ENCODE measurements at places on chromosomes 5 and 9.

GRCh38 chr5:165525271-165525670 is 2019.9 kb downstream of the MAT2B start:
- DNase-seq: no peak

GRCh38 chr5:68456756-68457217 is 241.2 kb downstream of the PIK3R1 start:
- no peak for DNase-seq

DNA sequence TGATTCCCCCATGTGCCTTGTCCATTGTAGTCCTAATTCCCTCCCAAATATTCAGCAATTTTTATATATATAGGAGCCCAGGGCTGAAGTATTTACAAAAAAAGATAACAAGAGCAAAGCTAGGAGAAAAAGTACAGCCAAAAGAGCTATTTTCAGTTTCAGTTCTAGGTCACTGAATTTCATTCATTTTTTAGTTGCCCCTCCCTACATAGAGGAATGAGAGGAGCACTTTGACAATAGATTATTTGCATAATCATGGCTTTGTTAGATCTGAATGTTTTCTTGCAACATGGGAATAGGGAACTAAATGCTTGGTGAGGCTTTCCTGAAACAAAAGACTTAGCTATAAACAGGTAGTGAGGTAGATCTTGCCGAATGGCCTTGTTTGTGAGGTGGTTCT is 15.3 kb upstream of the F2RL2 start:
- no peak for DNase-seq

DNA sequence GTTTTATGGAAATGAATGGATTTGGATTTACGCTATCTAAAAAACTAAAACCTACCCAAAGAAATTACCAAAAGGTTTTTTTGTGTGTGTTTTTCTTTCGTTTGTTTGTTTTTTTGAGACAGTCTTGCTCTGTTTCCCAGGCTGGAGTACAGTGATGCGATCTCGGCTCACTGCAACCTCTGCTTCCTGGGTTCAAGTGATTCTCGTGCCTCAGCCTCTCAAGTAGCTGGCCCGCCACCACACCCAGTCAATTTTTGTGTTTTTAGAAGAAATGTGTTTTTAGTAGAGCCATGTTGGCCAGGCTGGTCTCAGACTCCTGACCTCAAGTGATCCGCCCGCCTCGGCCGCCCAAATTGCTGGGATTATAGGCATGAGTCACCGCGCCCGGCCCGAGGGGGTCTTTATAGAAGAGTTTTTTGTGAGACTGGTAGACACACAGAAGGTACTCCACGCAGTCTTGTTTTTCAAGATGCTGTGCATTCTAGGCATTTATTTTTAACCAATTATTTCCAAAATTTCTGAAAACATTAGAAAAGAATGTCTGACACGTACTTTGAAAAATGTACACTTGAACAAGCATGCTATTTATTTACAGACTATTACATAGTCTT is 75.7 kb downstream of the NR6A1 start:
- DNase-seq: no peak

- no peak for DNase-seq
Observed at GRCh38 chr9:26308328-26308727, 584.3 kb downstream of the CAAP1 start.

GRCh38 chr5:1292846-1293415 is 1.9 kb downstream of the TERT start:
- no peak for DNase-seq

GRCh38 chr5:130034566-130035210 is 130.4 kb downstream of the CHSY3 start:
- no peak for DNase-seq

DNA sequence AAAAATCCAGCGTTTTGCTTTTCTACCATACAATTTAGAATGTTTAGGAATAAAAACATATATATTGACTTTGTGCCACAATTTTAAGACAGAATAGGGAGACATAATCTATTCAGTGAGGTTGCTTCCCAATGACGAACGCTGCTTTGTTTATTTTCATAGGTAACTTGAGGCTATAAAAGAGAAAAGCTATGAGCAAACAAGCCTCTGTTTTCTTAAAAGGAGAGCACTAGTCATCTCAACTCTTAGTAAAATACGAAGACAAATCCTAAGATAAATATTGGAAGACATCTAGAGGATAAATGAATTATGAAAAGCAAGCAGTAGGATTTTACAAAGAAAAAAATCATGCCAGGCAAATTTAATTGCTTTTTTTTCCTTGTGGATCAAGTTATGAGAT is 363.6 kb downstream of the ANXA1 start:
- DNase-seq: no peak

DNA sequence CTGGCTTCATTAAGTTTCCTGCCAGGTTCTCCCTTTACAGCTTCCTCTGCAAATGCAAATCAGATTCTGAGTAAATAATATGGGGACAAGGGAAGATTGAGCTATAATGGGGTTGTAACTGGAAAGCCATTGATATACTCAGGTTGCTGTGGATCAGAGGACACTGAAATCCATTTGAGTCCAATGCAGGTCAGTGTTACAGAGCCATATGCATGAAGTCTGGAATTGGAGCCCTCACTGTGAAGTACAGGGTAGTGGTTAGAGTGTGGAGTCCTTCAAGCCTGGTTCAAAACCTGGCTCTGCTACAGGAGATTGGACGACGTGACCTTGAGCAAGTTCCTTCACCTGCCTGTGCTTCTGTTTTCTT is 48.7 kb downstream of the TIMD4 start:
- no peak for DNase-seq

DNA sequence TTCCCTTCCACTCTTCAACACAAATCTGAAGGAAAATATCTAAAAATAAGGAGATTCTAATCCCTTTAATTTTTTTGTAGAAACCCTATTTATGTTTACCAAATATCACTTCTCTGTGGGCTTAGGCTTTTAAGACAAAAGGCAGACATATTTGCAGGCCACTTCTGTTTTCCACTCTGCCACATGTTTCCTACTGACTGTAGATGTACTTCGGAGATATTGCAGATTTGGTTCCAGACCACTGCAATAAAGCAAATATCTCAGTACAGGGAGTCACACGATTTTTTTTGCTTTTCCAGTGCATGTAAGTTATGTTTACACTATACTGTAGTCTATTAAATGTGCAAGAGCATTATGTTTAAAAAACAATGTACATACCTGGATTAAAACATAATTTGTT is 219.0 kb downstream of the SREK1 start:
- DNase-seq: no peak

DNA sequence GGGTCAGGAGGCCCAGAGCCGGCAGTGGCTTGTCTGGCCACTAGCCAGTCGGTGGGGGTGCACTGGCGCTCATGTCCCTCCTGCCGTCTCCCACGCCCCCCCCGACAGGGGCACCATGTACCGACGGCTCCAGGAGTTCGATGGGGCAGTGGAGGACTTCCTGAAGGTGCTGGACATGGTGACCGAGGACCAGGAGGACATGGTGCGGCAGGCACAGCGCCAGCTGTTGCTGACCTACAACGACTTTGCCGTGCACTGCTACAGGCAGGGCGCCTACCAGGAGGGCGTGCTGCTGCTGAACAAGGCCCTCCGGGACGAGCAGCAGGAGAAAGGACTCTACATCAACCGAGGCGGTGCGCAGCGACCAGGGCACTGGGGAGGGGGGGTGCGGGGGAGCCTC is 8.1 kb downstream of the TTC16 start:
- DNase-seq: no peak

DNA sequence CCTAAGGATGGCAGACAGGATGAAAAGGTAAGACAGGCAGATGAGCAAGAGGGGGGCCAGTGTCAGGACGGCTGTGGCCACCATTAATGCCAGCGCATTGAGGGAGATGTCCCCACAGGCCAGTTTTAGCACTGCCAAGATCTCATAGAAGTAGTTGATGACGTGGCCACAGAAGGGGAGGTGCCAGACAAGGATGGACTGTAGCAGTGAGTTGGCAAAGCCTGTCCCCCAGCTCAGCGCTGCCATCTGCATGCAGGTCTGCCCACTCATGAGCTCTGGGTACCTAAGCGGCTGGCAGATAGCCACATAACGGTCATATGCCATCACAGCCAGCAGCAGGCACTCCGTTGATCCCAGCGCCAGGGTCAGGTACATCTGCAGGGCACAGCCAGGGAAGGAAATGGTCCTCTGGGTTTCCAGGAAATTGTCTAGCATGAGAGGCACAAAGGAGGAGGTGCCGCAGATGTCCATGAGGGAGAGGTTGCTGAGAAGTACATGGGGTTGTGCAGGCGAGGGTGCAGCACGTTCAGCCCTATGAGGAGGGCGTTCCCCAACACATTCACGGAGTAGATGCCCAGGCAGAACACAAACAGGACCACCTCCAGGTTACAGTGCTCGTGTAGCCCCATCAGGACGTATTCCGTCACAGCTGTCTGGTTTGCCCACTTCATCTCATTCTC is 10.8 kb downstream of the OR13J1 start:
- DNase-seq: no peak

DNA sequence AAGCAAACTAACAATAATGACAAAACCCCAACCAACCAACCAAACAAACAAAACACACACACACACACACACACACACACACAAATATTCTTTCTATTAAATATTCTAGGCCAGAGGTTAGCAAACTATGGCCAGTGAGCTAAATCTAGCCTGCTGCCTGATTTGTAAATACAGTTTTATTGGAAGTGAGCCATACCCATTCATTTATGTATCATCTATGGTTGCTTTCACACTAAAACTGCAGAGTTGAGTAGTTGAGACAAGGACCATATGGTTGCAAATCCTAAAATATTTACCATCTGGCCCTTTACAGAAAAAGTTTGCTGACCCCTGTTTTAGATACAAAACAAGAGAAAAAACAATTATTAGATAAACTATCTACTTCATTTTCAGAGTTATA is 620.5 kb upstream of the SEMA6A start:
- DNase-seq: no peak

- peak; percentile 72 for DNase-seq
Observed at GRCh38 chr5:135560858-135561257, 17.9 kb downstream of the CXCL14 start.

DNA sequence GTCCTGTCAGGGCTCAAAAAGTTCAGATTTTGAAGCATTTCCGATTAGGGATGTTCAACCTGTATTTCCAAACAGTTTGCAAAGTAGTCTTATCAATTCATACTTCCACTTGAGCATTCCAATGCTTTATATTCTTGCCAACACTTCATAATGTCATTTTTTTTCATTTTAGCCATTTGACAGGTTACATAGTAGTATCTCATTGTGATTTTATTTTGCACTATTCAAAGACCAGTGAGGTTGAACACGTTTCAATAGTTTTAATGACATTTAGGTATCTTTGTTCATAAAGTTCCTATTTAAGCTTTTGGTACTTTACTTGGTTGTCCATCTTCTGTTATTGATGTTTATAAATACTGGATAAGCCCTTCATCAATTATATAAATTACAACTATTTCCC is 71.4 kb downstream of the CEP120 start:
- DNase-seq: no peak

DNA sequence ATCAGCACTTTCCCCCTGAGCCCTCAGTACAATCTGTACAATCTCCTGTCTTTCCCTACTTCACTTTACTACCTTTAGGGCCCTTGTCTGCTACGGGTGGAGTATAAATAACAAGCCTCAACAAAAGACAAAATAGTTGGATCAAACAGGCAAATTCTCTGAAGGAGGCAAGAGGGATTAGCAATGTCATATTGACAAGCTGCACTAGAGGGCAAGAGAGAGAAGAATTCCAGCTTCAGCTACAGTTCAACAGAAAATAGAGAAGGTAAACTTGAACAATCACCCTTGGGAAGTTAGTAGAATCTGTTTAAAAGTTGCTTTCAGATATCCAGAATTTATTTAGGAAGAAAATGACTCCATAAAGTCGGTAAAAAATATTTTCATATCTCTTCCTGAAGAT is 68.4 kb upstream of the IZUMO3 start:
- DNase-seq: no peak

DNA sequence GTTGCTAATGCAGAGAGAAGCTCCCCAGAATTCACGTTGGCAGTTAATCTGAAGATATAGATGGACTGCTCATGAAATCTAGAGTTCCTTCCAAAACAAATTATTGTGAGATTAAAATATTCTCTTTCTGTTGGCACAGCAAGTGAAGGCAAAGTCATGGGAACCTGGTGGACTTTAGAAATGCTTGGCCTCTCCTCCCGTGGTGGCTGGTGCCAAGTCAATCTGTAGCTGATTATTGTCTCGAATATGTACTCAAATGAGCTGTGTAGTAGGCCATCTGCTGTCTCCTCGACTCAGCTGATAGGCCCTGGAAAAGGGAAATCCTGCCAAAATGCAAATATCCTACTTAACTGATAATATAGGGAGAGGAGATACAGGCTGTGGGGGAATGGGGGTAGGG is 69.3 kb downstream of the DAPK1 start:
- no peak for DNase-seq

DNA sequence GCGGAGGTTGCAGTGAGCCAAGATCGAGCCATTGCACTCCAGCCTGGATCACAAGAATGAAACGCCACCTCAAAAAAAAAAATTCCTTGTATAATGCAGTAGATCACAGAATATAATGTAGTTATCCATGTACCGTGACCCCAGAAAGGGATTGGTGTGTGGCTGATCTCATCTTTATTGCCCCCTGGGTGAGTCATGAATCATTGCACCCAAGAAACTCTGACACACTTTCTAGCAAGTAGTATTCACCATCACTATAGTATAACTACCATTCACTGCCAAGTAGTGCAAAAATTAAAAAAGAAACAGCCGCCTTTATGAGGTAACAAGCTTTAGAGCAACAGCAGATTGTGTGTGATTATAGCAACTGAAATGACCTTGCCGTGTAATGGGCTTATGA is 23.7 kb upstream of the ANKH start:
- no peak for DNase-seq

- no peak for DNase-seq
Observed at GRCh38 chr5:112367400-112367799, 51.7 kb downstream of the EPB41L4A start.

- DNase-seq: no peak
Observed at GRCh38 chr5:78730300-78731094, 81.9 kb upstream of the LHFPL2 start.

GRCh38 chr5:18497089-18497488 is 862.8 kb downstream of the TAF11L14 start:
- no peak for DNase-seq

GRCh38 chr9:23379842-23380241 is 446.2 kb downstream of the ELAVL2 start:
- DNase-seq: no peak

GRCh38 chr5:65050826-65051498 is 282.2 kb downstream of the CWC27 start:
- no peak for DNase-seq

DNA sequence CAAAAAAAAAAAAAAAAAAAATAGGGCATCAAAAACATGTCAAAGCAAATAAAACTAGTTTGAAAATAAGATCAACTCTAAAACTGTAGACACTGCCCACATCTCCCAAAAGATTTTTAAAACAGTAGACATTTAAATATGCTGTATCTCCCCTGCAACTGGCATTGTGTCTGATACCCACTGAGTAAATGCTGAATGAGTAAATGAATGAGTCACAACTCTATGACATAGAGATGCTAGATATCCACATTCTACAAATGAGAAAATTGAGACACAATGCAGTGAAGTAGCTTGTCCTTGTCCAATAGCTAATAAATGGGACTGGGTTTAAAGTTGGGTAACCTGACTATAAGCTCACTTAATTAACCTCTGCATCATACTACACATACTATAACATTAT is 14.1 kb upstream of the MAP1B start:
- no peak for DNase-seq

- DNase-seq: no peak
Observed at GRCh38 chr9:112618385-112619009, 99.4 kb downstream of the INIP start.

GRCh38 chr9:112380102-112380824 is at the start of gene HSDL2:
HSDL2 (plus strand) TSS chr9:112380108; CDS start chr9:112380164, 56 bp downstream.
- no peak for DNase-seq

Data from hippocampal formation (tissue), 2 donors.